RPMI7951 (cell line): ENCODE measurements at places on chromosomes 7 and 10. TPM values are rescaled to one million over a fixed set of nuclear protein-coding genes. Genes with fewer than 3 reads are reported as not detected.

PAOX gene
- total RNA-seq: 2.8 and 4.6 TPM in 2 replicates

ACSM6 gene
- not detected in 2 replicates for total RNA-seq

CALHM3 gene
- total RNA-seq: 6.8 and 8.2 TPM in 2 replicates

CLRN3 gene
- not detected in 2 replicates for total RNA-seq
